ENCODE measurements at places on chromosomes 16 and 17. TPM values are rescaled to one million over a fixed set of nuclear protein-coding genes. Genes with fewer than 3 reads are reported as not detected.
A peak's percentile ranks its signal among the peaks of the same experiment; 100 is the strongest.

DNA sequence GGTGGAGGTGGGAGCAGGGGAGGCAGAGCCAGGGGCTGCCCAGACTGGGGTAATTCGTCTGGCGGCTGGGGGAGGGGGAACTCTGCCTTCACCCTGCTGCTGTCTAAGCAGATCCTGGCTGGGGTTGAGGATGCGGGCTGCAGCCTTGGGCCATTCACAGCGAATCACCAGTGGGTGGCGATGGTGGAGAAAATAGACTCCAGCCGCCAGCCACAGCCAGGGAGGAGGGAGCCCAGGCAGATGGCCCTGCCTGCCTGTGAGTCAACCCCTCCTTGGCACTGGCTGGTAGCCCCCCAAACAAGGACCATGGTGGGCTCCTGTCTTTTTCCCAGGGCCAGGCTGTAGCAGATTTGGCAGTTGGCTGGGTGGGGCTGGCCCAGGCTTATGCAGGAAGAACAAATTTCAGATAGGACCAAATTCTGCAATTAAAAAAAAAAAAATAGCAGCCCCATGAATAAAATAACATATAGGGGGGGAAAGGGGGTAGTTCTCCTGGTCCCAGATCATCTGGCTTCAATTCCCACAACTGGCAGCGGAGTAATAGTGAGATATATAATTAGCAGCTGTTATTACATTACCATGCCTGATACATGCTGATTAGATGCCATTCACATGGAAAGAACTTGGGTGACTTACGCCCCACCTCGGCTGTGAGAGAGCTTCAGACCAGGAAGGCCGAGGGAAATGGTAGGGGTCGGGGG, 41.5 kb upstream of the CDH5 start:
- DNase-seq: no peak

GRCh38 chr16:7351610-7352510, 19.2 kb downstream of the RBFOX1 start:
- DNase-seq: no peak

Gene PIK3R6
- 1.1 TPM for total RNA-seq

DNA sequence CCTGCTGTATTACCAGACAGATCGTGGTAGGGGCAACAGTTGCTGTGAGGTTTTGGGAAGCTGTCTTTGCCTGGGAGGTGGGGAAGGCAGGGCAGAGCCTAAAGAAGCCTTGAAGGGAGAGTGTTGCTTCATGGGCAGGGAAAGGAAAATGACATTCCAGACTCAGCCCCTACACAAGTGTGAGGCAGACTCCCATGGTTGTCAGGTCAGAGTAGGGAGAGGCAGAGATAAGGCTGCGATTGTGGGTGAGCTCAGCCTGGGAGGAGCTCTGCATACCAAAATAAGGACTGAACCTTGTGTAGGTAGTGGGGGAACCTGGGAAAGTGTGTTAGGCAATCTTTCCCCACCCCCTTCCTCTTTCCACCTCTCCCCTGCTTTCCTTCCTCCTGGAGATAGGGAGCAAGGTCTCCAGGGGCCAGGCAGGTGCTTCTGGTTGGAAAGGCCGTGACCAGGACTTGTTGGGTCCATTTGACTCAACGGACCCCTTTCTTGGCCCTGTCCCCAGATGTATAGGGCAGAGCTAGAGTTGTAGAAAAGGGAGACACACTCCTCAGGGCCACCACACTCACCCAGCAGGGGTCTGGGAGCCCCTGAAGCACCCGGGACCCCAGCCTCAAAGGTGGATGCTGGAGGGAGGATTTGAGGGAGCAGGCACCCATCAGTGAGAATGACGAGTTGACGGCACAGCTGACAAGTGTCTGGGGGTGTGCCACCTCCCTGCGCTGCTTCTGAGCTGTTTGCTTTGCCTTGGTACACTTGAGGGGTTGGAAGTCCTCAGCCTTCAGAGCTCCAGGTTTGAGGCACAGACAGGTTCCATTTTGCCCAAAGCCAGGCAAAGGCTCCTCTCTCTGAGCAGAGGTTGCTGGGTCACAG, 18.5 kb upstream of the TOB1 start:
- DNase-seq: no peak

- DNase-seq: no peak
Measured at GRCh38 chr17:67151717-67152116, 93.3 kb downstream of the HELZ start.

DNA sequence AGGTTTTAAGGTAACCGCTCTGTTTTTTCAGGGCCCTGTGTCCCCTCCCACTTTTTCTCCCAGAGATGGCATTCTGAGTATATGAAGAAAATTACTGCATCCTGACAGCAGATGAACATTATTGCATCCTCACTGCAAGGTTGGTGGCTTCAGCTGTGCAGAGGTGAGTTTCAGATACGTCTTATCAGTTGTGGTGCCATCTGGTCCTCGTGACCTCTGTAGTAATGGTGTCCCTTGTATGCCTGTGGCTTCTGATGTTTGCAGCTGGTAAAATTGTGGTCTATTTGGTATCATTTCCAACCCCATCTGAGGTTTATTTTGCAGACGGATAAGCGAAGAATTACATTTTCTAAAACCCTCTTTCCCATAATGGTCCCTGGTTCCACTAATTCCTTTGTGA, 417.0 kb downstream of the HS3ST3B1 start:
- DNase-seq: no peak

GRCh38 chr16:75868636-75869632, 142.6 kb upstream of the CPHXL start:
- DNase-seq: no peak

Gene TNFSF12
- total RNA-seq: 47.6 TPM

Gene THAP11
- 24.5 TPM for total RNA-seq

- DNase-seq: peak; percentile 78
Measured at GRCh38 chr17:49952209-49952911, 16.6 kb upstream of the DLX4 start.

DNA sequence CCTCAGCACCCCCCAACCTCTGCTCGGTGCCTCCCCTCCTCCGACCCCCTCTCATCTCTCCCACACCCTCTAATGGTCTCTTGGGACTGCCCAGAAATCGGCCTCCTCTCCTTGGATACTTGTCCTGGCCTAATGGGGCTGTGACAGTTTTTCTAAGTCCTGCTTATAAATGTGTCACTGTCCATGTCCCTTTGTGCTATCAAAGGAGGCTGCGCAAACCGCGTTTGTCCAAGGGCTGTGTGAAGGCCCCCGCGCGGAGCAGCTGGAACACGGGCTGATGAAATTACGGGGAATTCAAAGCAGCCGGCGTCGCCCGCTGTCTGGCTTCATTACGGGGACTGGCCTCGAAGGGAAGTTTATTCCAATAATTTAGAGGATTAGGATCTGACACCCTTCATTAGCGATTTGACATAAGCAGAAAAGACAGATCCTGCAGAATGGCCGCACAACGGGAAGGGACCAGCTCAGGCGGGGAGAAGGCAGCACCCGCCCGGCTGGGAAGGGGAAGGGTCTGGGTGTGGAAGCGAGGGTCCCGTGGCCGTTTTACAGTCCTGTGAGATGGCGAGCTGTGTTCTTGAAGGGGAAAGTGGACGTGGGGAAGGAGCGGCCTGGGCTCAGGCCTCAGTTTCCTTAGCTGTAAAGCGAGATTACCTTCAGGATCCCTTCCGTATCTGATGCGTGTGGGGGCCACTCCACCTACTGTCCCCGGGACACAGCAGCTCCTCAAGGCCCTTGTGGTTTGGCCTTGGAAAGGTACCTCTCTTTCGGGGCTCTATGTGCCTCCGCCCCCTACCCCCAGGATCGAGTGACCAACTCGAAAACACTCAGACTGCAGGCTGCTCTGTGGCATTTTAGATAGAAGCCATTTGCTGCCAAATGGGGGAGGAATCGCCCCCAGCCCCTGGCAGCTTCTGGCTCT, 1.6 kb upstream of the WFIKKN2 start:
- no peak for DNase-seq

GRCh38 chr17:15957608-15958307, 12.8 kb downstream of the ADORA2B start:
- no peak for DNase-seq

Gene HOXB4
- total RNA-seq: 0.31 TPM

DNA sequence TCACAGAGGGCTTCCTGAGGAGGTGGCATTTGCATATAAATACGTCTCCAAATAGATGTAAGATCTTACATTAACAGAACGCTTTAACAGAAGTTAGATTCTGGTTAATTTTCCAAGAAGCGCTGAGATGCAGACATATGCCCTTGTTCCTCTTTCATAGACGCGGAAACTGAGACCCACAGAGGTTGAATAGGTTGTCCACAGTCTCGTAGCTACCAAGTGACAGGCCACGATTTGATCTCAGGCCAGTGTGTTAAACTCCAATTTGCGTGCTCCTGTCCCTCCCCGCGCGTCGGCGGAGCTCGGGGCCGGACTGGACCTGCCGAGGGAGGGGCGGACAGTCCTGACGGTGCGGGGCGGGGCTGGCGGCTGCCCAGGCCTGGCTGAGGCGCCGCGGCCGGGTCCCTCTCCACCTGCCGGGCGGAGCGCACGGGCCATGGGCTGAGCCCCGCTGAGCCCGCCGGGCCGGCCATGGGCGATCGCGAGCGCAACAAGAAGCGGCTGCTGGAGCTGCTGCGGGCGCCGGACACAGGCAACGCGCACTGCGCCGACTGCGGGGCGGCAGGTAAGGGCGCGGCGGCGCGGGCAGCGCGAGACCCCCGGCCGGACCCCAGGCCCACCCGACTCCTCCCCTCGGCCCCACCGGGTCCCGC, at the start of gene ADAP2:
TSS of gene ADAP2 (plus strand) at position 402 of the 653 bp plus-strand sequence. CDS start at position 472, 70 bp downstream.
- peak; percentile 62 for DNase-seq

GRCh38 chr17:73561111-73561510, 83.1 kb downstream of the SDK2 start:
- no peak for DNase-seq

GRCh38 chr17:77083531-77083930, 57.2 kb upstream of the SEC14L1 start:
- DNase-seq: no peak

- no peak for DNase-seq
Measured at GRCh38 chr16:17307504-17307903, 163.3 kb downstream of the XYLT1 start.

DNA sequence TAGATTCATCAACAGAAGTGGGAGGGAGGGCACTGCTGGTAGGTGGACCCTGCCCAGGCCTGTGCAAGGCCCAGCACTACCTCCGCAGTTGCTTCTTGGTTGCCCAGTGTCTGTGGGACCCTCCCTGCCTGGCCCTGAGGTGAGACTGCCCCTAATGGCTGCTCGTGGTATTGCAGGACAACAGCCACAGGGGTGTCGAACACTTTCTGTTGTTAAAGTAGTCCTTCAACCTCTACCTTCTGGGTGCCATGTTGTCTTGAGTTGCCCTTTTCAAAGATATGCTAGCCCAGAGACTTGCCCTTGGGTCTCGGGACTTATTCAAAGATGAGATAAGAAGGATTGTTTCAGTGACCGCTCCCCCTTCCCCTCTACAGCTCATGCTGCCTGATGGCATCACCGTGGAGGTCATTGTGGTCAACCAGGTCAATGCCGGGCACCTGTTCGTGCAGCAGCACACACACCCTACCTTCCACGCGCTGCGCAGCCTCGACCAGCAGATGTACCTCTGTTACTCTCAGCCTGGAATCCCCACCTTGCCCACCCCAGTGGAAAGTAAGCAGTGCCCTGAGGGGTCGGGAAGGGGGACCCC, 29.1 kb downstream of the AKAP1 start:
- peak; percentile 51 for DNase-seq

Gene CCDC200
- total RNA-seq: not detected

Gene C17orf113
- 0.94 TPM for total RNA-seq

Gene SERPINF2
- 4.2 TPM for total RNA-seq

Measured in left cardiac atrium (tissue), 4 donors.